ENCODE measurements at places on chromosomes 1 and 21. TPM values are rescaled to one million over a fixed set of nuclear protein-coding genes. Genes with fewer than 3 reads are reported as not detected.

DNA sequence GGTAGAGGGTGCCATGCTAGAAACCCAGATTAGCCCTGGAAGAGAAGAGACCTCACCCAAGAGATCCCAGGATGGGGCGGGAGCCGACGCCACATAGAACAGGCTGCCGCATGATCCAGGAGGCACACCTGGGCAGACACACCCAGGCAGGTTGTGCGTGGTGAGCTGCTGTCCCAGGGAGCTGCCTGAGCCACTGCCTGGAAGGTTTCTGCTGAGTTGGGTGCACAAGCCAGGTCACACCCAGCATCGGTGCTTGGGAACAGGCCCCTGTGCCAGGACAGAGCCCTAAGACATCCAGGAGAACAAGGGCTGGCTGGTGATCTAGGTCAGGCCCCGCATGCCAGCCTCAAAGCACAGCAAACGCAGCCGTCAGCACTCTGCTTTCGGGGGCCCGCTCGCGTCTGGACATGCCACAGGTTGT lies 40.2 kb downstream of the CTNNBIP1 start:
- DNase-seq, result no peak

GRCh38 chr1:43273708-43274107 lies 3.9 kb downstream of the TMEM125 start:
- DNase-seq, result peak; percentile 45

DNA sequence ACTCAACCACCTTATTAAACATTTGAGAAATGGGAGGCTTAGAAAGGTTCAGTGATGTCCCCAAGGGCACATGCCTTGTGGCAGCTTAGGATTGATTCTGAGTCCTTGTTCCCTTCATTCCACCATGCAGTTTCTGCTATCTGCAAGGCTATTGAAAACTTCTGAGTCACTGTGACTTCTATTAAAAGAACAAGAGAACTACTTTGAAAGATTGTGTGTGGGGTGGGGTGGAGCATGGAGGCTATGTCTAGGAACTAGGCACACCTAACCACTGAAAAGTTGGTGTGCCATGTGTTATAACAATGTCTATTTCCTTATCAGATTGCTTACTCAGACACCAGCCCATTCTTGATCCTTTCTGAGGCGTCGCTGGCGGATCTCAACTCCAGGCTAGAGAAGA lies 10.8 kb downstream of the MTARC1 start:
- DNase-seq, result no peak

- DNase-seq, result no peak
Observed at GRCh38 chr1:212500983-212501382, 68.3 kb downstream of the NENF start.

GRCh38 chr1:235702412-235702811 lies 52.8 kb upstream of the GNG4 start:
- no peak for DNase-seq

INAVA gene
- 0.16 TPM for total RNA-seq
